Activated T-cell treated with anti-CD3 and anti-CD28 coated beads, Interleukin-2, amount 50 U/mL, for 24 hours (primary cell): ENCODE measurements at places on chromosomes 12 and 14.

DNA sequence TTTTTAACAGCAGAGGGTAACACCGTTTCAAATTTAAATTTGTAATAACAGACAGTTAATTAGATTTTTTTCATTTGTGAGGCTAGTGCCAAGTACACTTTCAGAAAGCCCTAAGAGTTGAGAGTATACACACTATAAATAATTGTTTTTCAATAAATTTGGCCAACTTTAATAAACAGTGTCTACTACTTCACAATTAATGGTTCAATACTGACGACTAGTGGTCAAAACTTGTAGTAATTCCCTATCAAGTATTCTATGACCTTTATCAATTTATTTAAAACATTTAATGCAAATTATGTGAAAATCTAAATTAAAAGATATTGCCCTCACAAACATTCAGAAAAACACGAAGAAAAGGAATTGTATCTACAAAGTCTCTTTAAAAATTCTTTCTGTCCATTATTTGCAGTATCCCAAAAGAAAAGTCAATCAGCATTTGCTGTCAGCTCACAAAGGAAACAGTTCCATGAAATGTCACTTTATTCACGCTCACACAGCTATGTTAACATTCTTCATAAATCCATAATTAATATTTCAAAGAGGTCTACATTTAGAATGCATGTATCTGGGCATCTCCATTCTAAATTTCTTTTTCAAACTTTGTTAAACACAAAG, 91.2 kb downstream of the CEP128 start:
- no peaks in the 10 kb centered on the region for H3K27me3 ChIP-seq
- no peaks in the 10 kb centered on the region for H3K36me3 ChIP-seq
- no peaks in the 10 kb centered on the region for H3K4me1 ChIP-seq
- H3K27ac ChIP-seq: no peak overlapping the region
- no peak overlapping the region for H3K4me3 ChIP-seq

- no peaks in the 10 kb centered on the region for H3K36me3 ChIP-seq
- H3K4me1 ChIP-seq: peaks cover 3% of the 10 kb centered on the region
- no peak overlapping the region for H3K4me3 ChIP-seq
- H3K27me3 ChIP-seq: no peaks in the 10 kb centered on the region
- no peak overlapping the region for H3K27ac ChIP-seq
Measured at GRCh38 chr14:75198291-75198933, 22.0 kb upstream of the TMED10 start.

DNA sequence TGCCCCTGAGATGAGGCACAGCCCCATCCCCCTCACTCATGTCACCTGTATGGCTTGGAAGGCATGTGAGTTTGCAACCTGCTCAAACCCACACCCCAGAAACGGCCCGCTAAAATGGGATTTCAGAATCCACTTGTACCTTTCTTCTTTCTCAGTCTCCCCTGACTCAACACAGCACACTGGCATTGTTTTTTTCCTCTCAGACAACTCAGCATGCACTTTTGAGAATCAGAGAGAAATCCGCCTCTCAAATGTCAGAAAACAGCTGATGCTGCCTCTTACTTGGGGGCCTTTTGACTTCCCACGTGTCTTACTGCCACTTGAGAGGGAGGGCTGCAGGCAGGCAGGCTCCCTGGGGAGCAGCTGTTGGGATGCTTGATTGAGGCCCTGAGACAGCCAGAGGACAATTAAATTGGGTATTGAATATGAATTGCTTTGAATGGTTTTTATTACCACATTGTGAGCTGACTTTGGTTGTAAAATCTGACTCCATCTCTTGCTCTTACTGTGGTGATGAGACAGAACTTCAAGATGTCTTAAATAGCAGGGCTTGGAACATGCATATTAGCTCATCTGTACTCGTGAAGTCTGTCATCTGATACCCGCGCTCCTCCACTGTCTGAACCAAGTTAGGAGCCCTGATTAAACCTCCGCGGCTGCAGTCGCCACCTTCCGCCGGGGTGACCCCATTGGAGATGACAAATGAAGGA, 96.6 kb downstream of the APAF1 start:
- peaks cover 71% of the 10 kb centered on the region for H3K4me1 ChIP-seq
- H3K27me3 ChIP-seq: peaks cover 21% of the 10 kb centered on the region
- H3K4me3 ChIP-seq: peak overlapping the region; percentile 52
- peak; percentile 42 for DNase-seq
- peak overlapping the region; percentile 97 for H3K27ac ChIP-seq

DNA sequence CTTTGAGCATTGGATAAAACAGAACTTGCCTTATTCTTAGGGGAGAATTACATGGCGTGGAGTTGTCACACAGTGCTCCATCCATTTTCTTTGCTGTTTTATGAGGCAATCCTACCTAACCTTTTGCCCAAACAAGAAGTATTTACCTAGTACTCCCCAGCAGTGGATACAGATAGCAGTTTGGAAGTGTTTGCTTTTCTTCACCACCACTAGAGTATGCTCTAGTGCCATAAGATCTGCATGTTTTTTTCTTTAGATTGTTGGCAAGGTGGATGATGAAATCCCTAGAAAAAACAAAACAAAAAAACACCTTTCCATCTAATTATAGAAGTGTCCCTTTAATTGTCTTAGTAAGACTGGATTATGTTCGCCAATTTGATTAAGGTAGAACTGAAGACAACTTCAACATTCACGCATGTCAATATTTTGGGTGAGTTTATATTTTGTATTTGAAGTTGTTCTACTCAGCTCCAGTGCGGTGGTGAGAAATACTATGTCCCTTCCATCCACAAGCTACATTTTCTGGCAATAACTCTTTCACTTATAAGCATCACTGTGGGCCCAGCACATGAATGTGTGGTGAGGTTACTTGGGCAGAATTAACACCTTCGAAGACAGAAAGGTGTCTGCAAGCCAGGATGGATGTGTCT, 23.6 kb upstream of the TMEM260 start:
- H3K27ac ChIP-seq: no peak overlapping the region
- no peaks in the 10 kb centered on the region for H3K4me1 ChIP-seq
- no peak overlapping the region for H3K4me3 ChIP-seq
- no peaks in the 10 kb centered on the region for H3K36me3 ChIP-seq
- DNase-seq: no peak
- H3K27me3 ChIP-seq: peaks cover 38% of the 10 kb centered on the region

- H3K36me3 ChIP-seq: no peaks in the 10 kb centered on the region
- H3K27ac ChIP-seq: no peak overlapping the region
- no peak overlapping the region for H3K4me3 ChIP-seq
- no peaks in the 10 kb centered on the region for H3K4me1 ChIP-seq
Measured at GRCh38 chr12:45695035-45695434, 34.5 kb upstream of the ARID2 start.

GRCh38 chr12:26338586-26339572, 143.5 kb downstream of the SSPN start:
- DNase-seq: no peak
- H3K36me3 ChIP-seq: peaks cover 58% of the 10 kb centered on the region
- H3K4me3 ChIP-seq: no peak overlapping the region

- H3K27me3 ChIP-seq: peaks cover 9% of the 10 kb centered on the region
- no peak overlapping the region for H3K4me3 ChIP-seq
- DNase-seq: no peak
- no peaks in the 10 kb centered on the region for H3K4me1 ChIP-seq
- H3K27ac ChIP-seq: no peak overlapping the region
Measured at GRCh38 chr14:76550534-76550933, 174.6 kb downstream of the ESRRB start.

- H3K27ac ChIP-seq: no peak overlapping the region
- no peaks in the 10 kb centered on the region for H3K36me3 ChIP-seq
Measured at GRCh38 chr14:97248973-97249372, 451.8 kb downstream of the VRK1 start.

DNA sequence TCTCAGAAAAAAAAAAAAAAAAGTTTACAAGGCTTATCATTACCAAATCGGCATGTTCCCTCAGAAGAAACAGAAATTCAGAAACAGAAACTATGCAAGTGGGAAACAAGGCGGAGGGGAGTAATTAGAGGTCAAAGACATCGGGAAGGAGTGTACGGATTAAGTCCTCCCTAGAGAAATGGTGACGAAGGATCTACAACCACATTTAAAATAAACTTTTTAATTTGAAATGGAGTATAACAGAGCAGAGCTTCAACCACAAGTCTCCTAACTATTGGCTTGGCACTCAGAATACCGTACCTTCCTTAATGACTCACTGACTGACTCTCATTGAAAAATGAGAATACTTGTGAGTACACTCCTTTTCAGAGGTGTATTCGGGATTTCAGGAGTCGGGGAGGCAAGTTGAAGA, 908 bp downstream of the ENTPD5 start:
- H3K27ac ChIP-seq: peak overlapping the region; percentile 97
- peaks cover 14% of the 10 kb centered on the region for H3K4me1 ChIP-seq
- H3K27me3 ChIP-seq: no peaks in the 10 kb centered on the region
- peak overlapping the region; percentile 89 for H3K4me3 ChIP-seq

- H3K27ac ChIP-seq: no peak overlapping the region
- H3K4me1 ChIP-seq: peaks cover 61% of the 10 kb centered on the region
- H3K27me3 ChIP-seq: no peaks in the 10 kb centered on the region
- no peak overlapping the region for H3K4me3 ChIP-seq
- DNase-seq: no peak
Measured at GRCh38 chr12:52631264-52631663, 12.9 kb upstream of the KRT73 start.

DNA sequence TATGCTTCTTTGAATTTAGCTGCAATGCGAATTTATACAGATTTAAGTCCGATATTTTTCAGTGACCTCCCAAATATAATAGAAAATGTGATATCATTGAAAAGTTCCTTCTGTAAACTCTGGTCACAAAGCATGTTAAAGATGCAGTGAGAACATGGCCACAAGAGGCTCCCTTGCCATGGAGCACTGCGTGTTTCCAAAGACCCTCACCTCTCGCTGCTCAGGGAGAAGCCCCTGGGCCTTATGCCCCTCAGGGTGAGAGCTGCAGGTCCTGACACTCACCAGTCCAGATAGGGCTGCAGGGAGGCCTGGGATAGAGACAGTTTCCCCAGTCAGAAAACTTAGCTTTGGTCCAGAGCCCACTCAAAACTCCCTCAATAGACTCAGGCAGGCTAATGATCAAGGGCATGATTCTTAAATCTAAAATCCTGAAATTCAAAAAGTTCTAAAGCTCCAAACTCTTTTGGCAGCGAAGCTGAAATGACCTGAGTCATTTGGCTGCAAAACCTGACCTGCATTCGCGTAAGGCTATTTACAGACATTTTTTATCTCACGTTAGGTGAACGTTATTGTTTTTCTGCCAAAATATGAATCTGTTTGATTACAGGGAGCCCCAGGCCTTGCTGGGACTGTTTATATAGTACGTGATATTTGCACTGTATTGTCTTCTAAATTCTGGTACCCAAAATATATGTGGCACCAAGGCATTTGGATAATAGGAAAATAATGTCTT, 67.8 kb downstream of the CAPZA3 start:
- H3K27me3 ChIP-seq: no peaks in the 10 kb centered on the region
- H3K27ac ChIP-seq: no peak overlapping the region
- DNase-seq: no peak
- no peaks in the 10 kb centered on the region for H3K36me3 ChIP-seq

GRCh38 chr14:53027562-53027961, 76.7 kb upstream of the FERMT2 start:
- H3K27ac ChIP-seq: no peak overlapping the region
- no peak for DNase-seq
- peaks cover 9% of the 10 kb centered on the region for H3K4me1 ChIP-seq
- no peak overlapping the region for H3K4me3 ChIP-seq
- H3K36me3 ChIP-seq: peaks cover 12% of the 10 kb centered on the region

DNA sequence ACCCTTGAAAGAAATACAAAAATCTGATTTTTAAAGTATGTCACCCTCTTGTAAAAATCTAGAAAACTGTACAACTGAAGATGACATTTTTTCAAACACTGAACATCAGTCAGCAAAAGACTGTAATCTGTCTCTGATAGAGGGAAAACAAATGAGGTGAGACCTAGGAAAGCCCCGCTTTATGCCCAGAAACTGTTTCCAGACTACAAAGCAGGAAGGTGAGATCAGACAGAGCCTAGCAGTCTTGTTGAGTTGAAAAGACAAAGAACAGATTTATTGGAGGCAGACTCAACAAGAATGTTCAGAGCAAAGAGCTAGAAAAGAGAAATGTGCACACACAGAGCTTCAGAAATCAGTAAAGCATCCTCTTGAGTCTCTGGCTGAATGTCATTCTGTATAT, 873.6 kb downstream of the LRFN5 start:
- DNase-seq: no peak
- H3K4me1 ChIP-seq: no peaks in the 10 kb centered on the region
- no peaks in the 10 kb centered on the region for H3K27me3 ChIP-seq
- H3K4me3 ChIP-seq: no peak overlapping the region
- no peak overlapping the region for H3K27ac ChIP-seq

- H3K4me1 ChIP-seq: no peaks in the 10 kb centered on the region
- H3K4me3 ChIP-seq: no peak overlapping the region
- DNase-seq: no peak
- peaks cover 5% of the 10 kb centered on the region for H3K27me3 ChIP-seq
- no peak overlapping the region for H3K27ac ChIP-seq
Measured at GRCh38 chr14:101033446-101034165, 130.1 kb upstream of the RTL1 start.

- H3K36me3 ChIP-seq: no peaks in the 10 kb centered on the region
- H3K27me3 ChIP-seq: no peaks in the 10 kb centered on the region
- no peaks in the 10 kb centered on the region for H3K4me1 ChIP-seq
- H3K27ac ChIP-seq: no peak overlapping the region
- no peak overlapping the region for H3K4me3 ChIP-seq
- no peak for DNase-seq
Measured at GRCh38 chr12:78101946-78102635, 271.4 kb downstream of the NAV3 start.

- no peaks in the 10 kb centered on the region for H3K27me3 ChIP-seq
- DNase-seq: no peak
- no peaks in the 10 kb centered on the region for H3K36me3 ChIP-seq
- no peaks in the 10 kb centered on the region for H3K4me1 ChIP-seq
- H3K27ac ChIP-seq: no peak overlapping the region
Measured at GRCh38 chr14:39956372-39956771, 524.1 kb upstream of the FBXO33 start.
